ENCODE measurements at places on chromosomes 11 and 22. TPM values are rescaled to one million over a fixed set of nuclear protein-coding genes. Genes with fewer than 3 reads are reported as not detected.
A peak's percentile ranks its signal among the peaks of the same experiment; 100 is the strongest.

The DRD4 gene
- 0.18 TPM for total RNA-seq

DNA sequence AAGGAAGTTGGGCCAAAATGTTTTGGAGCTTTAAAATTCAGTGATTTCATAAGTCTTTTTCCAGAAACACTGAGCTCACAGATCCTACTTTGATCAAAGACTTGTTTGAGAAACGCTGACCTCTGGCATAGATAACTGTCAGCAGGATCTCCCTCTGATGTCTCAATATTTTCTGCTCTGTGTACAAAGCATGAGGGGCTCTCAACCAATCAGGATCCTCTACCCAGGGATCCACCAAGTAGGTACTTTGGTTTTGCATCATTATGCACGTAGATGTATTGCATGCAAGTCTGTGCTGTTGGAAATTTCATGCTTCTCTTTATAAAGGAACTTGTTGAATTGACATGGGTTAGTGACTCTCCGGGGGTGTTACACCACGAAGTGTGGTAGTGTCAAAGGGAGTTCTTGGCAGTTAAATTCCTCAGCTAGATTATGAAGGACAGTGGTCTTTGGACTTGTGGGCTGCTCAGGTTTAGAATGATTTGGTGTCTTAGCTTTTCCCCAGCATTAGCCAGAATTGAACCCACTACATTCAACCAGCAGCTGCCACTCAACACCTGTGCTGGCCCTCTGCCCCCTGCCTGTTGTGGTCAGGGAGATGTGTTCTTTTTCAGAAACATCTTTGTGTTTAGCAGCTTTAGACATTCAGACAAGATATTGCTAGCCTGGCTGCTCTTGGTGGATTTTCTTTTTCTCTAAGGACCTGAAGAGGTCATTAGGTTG lies 1.7 kb upstream of the DIXDC1 start:
- no peak for DNase-seq

DNA sequence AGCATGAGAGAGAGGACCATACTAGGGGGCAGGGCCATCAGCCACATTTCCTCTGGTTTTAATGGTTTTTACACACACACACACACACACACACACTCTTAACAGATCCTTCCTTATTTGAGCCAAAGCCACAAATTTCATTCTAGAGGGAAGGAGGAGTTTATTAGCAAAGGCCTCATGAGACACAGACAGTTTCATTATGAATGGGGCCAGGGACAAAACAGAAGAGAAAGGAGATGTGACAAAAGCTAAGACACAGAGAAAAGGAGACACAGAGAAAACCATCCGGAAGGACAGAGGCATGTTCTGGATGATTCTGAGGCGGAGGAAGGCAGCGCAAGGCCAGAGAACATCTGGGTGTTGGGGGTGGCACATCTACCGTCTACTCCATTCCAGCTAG lies 32.2 kb upstream of the ARFGAP3 start:
- no peak for DNase-seq

- peak; percentile 5 for DNase-seq
Observed at GRCh38 chr22:48749555-48750227, 1078.0 kb downstream of the BRD1 start.

DNA sequence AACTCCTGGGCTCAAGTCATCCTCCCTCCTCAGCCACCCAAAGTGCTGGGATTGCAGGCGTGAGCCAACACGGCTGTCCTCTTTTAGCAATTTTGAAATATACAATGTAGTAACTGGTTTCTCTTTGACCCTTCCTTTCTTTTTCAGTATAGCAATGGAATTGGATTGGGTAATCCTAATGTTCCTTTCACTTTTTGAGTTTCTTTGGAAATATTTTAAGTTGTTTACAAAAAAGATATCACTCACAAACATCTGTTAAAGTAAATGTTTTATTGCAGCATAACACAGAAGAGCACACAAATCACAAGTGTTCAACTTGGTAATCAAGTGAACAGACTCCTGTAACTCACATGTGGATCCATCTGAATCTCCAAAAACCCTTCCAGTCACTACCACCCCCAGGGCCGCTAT lies 44.6 kb upstream of the EP300 start:
- no peak for DNase-seq

The OR5A1 gene
- not detected for total RNA-seq

The GAB4 gene
- total RNA-seq: not detected

GRCh38 chr22:22897947-22898346 lies 10.3 kb downstream of the IGLL5 start:
- no peak for DNase-seq

GRCh38 chr11:83571302-83571701 lies 285.1 kb upstream of the CCDC90B start:
- no peak for DNase-seq

GRCh38 chr11:123292647-123293046 lies 97.6 kb upstream of the CLMP start:
- DNase-seq: no peak

GRCh38 chr11:118002010-118002540 lies 15.9 kb downstream of the IL10RA start:
- DNase-seq: peak; percentile 70

DNA sequence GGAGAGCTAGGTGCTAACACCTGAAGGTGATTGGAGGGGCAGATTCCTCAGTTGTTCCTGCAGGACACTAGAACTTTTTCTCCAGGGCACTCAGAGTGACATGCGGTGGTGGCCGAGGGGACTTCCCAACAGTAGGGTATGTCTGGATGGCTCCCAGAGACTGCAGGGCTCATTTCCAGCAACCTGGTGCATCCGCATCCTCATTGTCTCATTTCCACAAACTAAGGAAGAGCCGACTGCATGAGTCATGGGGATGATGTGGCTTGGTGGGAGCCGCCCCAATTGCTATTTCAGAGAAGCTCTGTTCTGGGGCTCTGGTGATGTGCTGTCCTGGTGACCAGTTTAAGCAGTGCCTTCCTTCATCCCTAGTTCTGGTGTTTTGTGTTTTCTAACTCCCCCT lies 2.8 kb upstream of the ROBO4 start:
- no peak for DNase-seq

- DNase-seq: no peak
Observed at GRCh38 chr11:8106679-8107078, 25.7 kb downstream of the TUB start.

The C11orf91 gene
- total RNA-seq: not detected

The OR10A2 gene
- total RNA-seq: not detected

- no peak for DNase-seq
Observed at GRCh38 chr11:105937331-105937730, 84.7 kb downstream of the MSANTD4 start.

DNA sequence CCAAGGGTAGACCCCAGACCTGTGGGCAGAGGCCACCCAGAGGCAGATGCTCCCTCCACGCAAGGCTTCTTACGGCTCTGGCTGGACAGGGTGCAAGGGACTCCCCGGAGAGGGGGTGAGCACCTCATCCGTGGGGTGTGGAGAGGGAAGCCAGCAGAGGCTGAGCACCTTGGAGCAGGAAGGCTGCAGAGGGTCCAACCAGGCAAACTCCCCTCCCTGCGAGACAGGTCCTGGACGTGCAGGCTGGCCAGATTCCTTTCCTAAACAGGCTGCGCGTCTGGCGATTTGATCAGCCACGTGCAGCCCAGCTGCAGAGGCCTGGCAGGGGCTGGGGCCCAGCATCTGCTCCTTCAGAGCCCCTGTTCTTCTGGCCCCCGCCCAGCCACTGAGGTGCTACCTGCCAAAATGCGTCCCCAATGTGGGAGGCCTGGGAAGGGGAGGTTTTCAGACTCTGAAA lies 49.3 kb downstream of the WNT11 start:
- no peak for DNase-seq

DNA sequence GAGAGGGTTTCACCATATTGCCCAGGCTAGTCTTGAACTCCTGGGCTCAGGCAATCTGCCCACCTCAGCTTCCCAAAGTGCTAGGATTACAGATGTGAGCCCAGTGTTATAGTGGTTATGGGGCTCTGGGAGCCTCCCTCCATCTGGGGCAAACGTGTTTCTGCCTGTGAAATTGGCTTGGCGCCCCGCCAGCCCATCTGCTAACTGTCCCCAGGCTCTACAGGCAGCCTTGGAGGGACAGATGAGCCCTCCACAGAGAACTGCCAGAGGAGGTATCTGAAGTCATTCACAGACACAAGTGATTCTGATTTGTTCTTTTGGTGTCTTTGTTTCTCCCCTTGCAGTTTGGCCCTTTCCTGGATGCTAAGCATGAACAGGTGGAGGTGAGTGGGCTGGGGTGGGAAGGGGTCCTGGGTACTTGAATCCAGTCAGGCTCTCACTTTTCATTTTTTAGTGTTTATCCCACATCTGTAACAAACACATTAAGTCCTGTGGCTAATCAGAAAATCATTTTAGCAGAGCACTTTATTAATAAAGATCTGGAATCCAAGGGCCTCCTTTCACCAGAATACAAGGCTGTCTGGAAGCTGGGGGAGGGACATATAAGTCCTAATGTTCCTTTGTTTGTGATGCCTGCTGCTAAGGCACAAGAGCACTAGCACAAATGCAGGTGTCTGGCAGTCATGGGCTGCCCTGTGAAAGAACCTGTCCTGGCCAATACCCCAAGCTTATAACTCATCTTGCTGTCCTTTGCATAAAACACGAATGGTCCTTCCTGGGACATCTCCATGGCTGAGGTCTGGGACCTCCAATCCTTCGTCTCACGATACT lies 25.7 kb upstream of the CDC42EP2 start:
- no peak for DNase-seq

The PACSIN3 gene
- 21.4 TPM for total RNA-seq

GRCh38 chr11:86185381-86185750 lies 59.2 kb upstream of the EED start:
- DNase-seq: no peak

All from activated T-helper 2 cell treated with anti-CD3 and anti-CD28 coated beads, Interferon-gamma antibody, Interleukin-2, Interleukin-4, amounts not matched to agents 10 μg/mL and 5 μg/mL and 100 μg/mL, durations not matched to agents 14 hours and 24 hours and 36 hours (primary cell).